ENCODE measurements at places on chromosomes 6 and 20. TPM values are rescaled to one million over a fixed set of nuclear protein-coding genes. Genes with fewer than 3 reads are reported as not detected.
A peak's percentile ranks its signal among the peaks of the same experiment; 100 is the strongest.

TMEM14C gene
- total RNA-seq, result 190 TPM

MAN1A1 gene
- total RNA-seq, result 101 TPM

LY6G5B gene
- 5.0 TPM for total RNA-seq

BFSP1 gene
- 1.1 TPM for total RNA-seq

DNA sequence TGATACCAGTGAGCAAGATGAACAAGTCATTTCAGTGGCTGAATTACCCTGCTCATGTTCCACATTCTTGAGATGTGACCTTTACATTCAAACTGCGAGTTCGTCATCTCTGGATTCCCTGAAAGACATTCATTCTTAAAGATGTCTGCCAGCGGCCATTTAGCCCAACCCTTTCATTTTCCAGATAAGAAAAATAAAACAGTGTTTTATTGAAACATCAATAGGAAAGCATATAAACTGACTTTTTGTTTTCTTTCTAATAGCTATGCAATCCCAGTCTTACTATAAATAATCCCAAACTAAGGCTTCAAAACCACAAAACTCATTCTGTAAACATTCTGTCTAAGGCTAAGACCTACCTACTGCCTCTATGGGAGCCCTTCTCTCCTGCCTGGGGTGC lies 134.0 kb downstream of the SAMD5 start:
- no peak for DNase-seq

DNA sequence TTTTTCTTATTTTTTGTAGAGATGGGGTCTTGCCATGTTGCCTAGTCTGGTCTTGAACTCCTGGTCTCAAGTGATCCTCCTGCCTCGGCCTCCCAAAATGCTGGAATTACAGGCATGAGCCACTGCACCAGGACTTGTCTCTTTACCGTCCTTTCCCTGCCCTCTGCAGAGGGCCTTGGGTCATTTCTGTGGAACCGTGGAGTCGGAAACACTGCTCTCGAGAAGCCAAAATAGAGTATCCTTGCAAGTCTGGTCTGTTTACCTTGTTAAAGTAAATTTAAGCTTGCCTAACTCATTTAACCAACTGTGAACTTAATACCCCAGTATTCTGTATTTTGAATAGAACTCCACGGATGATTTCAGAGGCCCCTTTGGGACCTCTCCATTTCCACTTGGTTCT lies 51.4 kb downstream of the KDM1B start:
- DNase-seq, result no peak

- DNase-seq, result no peak
Observed at GRCh38 chr6:154249499-154250298, 106.9 kb downstream of the IPCEF1 start.

DNA sequence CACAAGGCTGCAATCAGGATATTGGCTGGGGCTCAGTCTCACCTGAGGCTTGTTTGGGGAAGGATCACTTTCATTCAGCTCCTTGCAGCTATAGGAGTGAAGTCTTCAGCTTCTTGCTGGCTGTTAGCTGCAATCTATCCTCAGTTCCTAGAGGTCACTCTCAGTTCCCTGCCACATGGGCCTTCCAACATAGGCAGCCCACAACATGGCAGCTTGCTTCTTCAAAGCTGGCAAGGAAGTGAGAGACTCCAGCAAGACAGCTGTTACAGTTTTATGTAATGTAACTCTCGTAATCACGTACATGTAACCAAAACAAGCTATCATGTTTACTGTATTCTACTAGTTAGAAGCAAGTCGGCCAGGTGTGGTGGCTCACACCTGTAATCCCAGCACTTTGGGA lies 226.9 kb downstream of the CDC5L start:
- no peak for DNase-seq

- DNase-seq, result peak; percentile 84
Observed at GRCh38 chr6:24720131-24720603, 1.2 kb upstream of the C6orf62 start.

GRCh38 chr6:139713424-139713823 lies 339.0 kb upstream of the CITED2 start:
- no peak for DNase-seq

GRCh38 chr6:21501021-21501354 lies 92.6 kb upstream of the SOX4 start:
- DNase-seq, result no peak

DNA sequence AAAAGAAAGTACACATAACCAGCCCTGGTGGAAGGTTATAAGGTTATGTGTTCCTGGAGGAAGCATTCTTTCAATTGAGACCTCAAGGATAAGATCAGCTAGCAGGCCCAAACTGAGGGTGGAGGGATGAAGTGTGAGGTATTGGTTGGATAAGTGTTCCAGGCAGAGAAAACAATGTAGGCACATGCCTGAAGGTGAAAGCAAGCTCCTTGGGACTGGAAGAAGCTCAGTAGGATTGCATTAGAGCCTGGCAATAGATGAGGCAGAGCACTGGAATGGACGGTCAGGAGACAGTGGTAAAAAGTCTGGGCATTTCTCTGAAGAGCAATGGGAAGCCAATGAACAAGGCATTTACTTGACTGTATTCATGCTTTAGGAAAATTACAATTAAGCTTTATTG lies 89.9 kb upstream of the SHLD1 start:
- no peak for DNase-seq

GRCh38 chr6:7917729-7918128 lies 7.1 kb upstream of the TXNDC5 start:
- DNase-seq, result no peak

GRCh38 chr6:48401016-48401415 lies 290.0 kb upstream of the PTCHD4 start:
- DNase-seq, result no peak

DNA sequence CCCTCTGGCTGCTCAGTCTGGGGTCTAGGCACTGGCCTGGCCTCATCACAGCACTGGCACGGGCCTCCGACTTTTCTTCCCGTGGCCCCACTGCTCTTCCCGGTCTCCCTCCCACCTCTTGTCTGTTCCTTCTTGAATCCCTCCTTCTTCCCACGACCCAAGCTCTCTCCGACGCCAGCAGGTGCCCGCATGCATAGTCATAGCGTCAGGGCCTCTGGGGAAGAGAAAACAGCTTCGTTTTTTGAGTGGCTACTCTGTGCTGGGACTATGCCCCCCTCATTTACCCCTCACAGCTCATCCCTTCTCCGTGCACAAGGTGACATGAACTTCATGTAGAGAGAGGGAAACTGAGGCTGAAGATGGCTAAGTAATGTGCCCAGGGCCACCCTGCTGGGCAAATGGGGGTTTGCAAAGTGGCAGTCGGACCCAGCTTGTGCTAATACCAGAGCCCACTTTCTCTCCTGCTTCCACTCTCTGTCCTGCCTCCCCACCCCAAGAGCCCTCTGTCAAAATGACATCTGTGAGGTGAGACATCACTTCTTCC lies 59.2 kb downstream of the SYNJ2 start:
- peak; percentile 56 for DNase-seq

Measured in sigmoid colon (tissue), 7 donors.